ENCODE measurements at places on chromosomes 6 and 20. TPM values are rescaled to one million over a fixed set of nuclear protein-coding genes. Genes with fewer than 3 reads are reported as not detected.

The C6orf118 gene
- not detected for polyA plus RNA-seq

- no peak for DNase-seq
Observed at GRCh38 chr6:133752129-133752528, 136.8 kb upstream of the TCF21 start.

DNA sequence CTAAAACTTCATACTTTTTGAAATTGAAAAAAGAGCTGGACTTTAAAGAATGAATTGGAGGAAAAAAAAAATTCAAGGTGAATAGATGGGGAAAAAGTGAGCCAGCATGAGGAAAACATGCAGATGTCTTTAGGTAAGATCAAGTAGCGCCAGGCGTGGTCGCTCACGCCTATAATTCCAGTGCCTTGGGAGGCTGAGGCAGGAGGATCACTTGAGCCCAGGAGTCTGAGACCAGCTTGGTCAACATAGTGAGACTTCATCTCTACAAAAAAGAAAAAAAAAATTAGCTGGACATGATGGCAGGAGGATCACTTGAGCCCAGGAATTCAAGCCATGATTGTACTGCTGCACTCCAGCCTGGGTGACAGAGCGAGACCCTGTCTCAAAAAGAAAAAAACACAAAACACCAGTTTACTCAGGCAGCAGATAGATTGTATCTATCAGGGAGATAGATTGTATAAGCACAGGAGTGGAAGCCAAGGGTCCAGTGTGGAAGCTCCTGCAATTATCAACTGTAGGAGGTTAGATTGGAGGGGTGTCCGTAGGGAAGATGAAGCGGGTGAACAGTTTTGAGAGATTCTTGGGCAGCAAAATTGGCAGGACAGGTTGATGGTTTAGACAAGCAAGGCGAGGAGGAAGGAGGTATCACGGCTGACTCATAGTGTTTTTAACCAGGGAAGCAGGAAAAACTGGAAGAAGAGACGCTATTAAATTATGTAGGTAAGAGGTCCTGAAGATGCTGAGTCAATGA lies 97.6 kb upstream of the ZNF217 start:
- no peak for DNase-seq

DNA sequence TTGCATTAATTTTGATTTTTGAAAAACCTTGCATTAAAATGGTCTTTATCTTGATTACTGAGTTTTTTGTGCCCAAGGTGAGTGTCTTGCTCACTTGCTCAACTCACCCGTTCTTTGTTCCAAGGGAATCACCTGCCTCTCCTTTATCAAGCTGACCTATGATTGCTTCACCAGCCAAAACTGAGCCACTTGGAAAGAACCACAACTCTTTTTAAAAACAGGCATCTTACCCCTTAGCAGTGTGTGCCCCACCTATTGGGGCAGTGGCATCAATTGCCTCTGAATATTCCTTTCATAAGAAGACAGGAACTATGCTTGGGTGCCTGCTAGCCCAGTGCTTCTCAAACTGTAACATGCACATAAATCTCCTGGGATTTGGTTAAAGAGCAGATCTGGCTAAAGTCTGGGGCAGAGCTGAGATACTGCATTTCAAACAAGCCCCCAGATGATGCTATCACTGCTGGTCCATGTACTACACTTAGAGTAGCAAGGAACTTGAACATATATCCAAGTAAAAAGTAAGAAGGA lies 3.3 kb upstream of the STK38 start:
- DNase-seq: no peak

DNA sequence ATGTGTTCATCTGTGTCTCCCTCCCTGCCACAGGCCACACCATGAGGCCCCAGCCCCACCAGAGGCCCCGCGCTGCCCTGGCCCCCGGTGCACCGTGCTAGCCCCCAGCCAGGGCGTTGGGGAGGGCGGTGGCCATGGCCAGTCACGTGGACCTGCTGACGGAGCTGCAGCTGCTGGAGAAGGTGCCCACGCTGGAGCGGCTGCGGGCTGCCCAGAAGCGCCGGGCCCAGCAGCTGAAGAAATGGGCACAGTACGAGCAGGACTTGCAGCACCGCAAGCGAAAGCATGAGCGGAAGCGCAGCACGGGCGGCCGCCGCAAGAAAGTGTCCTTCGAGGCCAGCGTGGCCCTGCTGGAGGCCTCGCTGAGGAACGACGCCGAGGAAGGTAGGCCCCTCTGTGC lies 30.3 kb downstream of the PPP1R16B start:
- no peak for DNase-seq

DNA sequence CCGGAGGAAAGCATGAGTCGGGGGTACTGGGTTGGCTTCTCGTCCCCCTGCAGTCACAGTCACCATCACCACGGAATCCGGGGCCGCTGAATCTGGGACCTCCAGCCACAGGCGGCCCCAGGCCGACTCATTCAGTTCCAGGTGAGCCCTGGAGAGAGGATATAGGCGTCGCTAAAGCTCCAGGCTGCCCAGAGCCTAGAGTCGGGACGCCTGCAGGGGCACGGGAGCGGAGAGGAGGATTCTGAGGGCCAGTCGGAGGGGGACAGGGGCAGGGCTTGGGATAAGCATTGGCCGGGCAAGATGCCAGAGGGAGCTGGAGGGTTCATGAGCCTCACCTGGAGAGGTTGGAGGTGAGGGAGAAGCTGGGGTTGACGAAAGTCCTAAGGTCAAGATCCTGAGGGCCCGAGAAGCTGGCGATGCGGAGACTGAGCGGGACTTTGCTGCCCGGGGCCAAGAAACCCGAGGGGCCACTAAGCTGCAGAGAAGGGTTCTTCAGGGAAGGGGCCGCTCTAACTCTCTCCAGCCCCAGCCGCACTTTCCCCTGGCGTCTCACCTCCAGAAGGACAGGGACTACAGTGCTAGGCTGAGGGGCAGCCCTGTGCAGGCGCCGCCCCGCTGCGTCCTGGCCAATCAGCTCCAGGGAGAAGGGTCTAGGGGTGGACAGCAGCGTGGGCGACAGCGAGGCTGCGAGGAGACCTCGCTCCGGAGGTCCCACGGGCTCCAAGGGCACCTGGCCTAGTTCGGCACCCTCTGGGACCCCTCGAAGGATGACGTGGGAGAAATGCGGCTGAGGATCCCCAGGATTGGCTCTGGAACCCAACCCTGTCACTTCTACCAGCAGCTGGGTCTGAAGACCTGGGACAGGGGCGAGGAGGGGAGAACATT lies 3.7 kb downstream of the SAPCD1 start:
- DNase-seq: no peak

GRCh38 chr6:45737331-45738056 lies 278.2 kb downstream of the CLIC5 start:
- no peak for DNase-seq

GRCh38 chr20:32578840-32579390 lies 6.2 kb downstream of the NOL4L start:
- DNase-seq: no peak

GRCh38 chr20:57308451-57309271 lies 20.9 kb upstream of the SPO11 start:
- no peak for DNase-seq

GRCh38 chr6:138973466-138974153 lies 14.4 kb downstream of the REPS1 start:
- DNase-seq: no peak

Measured in naive B cell (primary cell).